ENCODE measurements at places on chromosomes 7 and 10.

- DNase-seq = no peak
Observed at GRCh38 chr10:58555170-58555929, 42.7 kb downstream of the BICC1 start.

GRCh38 chr10:58840840-58841435, 328.3 kb downstream of the BICC1 start:
- DNase-seq = no peak

DNA sequence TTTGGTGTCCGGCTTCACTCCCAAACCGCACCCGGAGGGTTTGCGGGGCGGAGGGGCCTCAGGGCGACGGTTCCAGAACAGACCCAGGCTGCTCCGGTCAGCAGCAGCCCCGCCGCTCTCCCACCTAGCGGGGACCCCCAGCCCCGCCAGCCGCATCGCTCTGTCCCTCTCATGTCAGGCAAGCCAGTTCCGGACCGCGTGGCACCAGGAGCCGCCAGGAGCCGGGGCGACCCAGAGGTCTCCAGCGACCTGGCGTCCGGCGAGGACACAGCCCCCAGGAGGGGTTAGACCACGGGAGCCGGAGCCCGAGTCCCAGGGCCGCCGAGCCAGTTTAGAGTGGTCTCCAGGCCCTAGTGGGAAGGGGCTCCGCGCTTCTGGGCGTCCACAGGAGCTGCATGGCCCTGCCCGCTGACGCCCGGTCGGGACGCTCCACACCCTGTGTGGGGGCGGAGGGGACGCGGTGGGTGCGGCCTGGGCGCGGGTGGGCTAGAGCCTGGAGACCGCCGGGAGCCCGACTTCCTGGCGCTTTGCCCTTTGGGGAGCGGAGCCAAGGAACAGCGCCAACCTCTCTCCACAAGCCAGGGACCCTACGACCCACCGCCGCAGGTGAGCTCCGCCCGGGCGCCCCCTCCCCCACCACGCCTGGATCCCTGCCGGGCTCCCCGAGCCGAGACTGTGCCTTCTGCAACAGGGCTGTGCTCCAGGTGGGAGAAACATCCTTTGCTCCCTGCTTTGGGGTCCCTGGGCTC, 43.4 kb downstream of the ZNF117 start:
- no peak for DNase-seq

DNA sequence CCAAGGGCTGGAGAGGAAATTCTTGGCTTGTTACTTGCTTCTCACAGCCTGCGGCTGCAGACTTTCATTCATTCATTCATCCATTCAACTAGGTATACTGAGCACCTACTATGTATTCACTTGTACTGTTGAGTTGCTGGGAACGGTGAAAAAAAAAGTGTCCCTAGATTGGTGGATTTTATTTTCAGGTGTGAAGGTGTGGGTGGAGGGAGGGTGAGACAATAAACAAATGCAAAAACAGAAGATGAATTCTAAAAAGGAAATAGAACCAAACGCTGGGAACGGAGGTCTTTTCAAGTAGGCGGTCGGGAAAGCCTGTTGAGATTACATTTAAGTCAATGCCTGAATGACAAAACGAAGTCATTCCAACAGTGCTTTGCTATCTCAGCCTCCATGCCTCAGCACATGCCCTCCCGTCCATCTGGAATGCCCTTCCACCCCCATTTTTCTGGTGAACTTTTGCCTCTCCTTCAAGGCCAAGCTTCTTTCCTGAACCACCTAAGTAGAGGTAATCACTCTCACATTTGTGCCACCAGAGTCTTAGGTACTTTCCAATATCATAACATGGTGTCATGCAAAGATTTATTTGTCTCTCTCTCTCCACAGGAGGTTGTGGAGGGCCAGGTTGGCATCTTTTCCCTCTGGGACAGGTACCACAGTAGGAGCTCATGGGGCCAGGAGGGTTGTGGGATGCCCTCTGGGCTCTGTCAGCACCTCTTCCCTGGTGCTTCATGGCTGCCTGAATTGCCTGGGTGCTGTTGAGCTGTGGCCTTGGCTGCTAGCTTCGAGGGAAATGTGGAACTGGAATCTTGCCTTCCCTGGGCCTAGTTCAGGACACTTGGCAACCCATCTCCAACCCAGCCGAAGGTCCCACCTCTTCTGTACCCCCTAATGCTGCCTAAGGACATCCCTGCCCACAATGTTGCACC, 5.5 kb downstream of the NKX2-3 start:
- DNase-seq = no peak

DNA sequence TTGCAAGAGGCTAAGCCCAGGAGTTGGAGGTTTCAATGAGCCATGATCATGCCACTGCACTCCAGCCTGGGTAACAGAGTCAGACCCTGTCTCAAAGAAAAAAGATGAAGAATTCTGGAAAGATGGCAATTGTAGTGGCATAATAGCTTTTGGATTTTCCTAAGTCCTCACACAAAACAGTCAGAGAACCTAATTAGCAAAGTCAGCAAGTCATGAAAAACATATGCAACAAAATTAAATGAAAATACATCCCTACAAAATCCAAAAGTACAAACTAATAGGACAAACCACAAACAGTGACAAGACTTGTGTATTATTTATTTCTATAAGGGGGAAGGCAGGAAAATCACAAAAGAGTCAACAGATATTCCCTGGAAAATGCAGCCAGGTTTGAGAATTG, 362.3 kb upstream of the PLXDC2 start:
- no peak for DNase-seq

Data from NCI-H187 (cell line).